SJSA1 (cell line): ENCODE measurements at places on chromosomes 5 and 9. TPM values are rescaled to one million over a fixed set of nuclear protein-coding genes. Genes with fewer than 3 reads are reported as not detected.
A peak's percentile ranks its signal among the peaks of the same experiment; 100 is the strongest.

- no peak for DNase-seq
Measured at GRCh38 chr5:129096382-129096991, 1.9 kb downstream of the ISOC1 start.

GRCh38 chr5:132865668-132866341 is 464 bp downstream of the GDF9 start:
- DNase-seq, result no peak

DNA sequence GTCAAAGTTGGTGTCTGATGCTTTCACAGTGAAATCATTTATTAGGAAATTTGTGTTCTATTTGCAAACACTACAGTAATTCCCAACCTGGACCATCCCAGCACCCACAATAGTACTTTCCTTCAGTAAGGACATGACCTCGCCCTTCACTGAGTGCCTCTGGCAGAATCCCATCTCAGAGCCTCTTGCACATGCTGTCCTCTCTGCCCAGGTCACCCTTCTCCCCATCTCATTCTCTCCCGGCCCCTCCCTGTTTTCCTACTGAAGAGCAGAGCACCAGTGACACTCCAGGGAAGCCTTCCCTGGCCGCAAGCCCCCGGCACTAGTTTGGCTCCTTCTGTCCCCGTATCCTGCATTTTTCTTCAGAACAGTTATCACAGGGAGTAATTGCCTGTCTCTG is 220.4 kb downstream of the MAPKAP1 start:
- no peak for DNase-seq

- DNase-seq, result no peak
Measured at GRCh38 chr5:122101636-122102285, 23.7 kb upstream of the LOX start.

DNA sequence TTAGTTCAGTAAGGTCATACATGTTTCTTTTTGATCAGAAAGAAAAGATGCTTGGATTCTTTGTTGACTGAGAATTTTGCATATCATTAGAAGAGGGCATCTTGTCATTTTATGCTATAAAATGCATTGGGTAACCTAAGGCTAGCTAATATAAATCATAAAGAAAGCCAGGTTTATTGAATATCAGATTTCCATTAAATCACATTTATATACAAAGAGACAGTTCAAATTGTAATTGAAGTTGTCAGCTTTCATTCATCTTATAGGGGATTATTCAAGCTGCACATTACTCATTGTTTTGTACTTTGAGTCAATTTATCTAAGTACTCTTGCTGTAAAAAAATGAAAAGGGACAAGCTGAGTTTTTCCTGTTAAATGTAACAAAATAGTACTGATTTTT is 259.1 kb upstream of the CDH12 start:
- no peak for DNase-seq

GRCh38 chr5:83388608-83389007 is 82.9 kb upstream of the VCAN start:
- peak; percentile 40 for DNase-seq

GRCh38 chr5:137751869-137752491 is 2.2 kb downstream of the HNRNPA0 start:
- DNase-seq, result peak; percentile 75

DNA sequence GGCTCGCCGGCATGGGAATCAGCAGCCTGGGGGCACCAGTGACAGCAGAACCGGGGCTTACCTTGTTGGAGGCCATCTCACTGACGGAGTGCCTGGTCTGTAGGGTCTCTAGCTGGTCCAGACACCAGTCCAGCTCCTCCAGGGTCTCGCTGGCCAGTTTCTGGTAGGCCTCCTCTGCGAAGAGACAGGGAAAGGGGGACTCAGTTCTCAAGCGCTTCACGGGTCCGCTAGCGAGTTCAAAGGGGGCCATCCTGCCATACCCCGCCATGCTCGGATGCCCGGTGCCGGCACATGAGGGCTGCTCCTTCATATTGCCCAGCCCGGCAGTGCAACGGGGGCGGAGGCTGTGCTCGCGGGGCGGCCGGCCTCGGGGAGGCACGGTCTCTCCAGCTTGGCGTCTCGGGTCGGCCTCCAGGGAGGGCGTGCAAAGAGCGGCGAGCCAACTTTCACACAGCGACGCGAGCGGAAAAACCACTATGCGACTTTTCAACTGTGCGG is 456.0 kb downstream of the RAB3C start:
- no peak for DNase-seq

DNA sequence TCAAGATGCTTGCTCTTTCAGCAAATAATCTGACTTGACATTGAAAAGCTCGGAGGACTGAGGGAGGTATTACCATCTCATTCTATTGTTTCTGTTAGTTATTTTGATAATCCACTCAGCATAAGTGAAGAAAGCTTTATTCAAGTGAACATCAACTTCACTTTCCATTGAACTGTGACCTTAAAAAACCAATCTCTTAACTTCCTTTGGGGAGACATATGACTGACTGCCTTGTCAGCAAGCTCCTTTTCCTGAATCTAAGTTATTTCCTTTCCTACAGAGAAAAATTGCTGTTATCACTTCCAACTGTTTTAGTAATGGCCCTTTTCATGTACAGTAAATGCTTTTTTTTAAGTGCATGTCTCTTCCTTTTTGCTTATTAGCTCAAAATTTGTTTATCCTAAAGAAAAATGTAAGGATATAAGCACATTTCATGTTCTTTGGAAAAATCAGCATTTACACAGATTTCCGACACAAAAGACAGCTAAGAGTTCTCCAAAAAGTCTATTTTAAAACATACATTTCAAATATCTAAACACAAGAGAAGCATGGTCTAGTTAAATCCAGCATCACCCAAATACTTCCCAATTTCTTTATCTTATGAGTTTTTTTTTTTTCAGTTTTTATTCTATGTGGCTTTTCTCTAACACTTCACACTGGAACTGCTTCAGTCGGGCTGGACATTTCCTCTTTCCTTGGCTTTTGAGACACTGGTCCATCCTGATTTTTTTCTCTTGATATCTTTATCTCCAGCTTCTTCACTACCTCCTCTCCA is 117.9 kb upstream of the DAB2 start:
- no peak for DNase-seq

DNA sequence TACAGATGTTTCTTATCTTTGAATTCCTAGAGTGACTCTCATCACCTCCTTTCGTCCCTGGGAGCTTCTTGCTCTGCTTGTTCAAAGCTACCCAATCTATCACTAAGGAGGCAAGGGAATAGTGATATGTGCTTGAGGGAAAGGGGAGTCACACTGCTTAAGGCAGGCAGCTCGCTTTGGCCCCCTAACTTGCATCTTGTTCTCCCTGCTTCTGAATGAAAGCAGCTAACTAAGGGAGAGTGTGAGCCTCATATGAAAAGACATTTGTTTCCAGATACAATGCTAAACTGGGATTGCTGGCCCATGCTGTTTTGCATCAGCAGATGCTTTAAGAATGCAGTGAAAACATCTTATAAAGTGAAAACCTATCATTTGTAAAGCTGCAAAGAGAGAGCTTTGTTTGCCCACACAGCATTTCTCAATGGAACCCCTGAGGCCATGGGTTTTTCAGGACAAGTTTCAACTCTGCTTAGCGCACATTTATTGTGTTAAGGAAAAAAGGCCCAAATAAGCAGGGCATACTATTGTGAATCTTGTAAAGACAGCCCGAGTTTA is 367.9 kb upstream of the ADAMTSL1 start:
- no peak for DNase-seq

GRCh38 chr5:124160265-124160664 is 586.2 kb downstream of the ZNF608 start:
- DNase-seq, result no peak

Gene TMEM232
- 2.1 TPM in 1 of 2 replicates, not detected in the other for total RNA-seq

Gene HAUS6
- total RNA-seq, result 13.5 and 14.0 TPM in 2 replicates

Gene TAS2R1
- not detected in 2 replicates for total RNA-seq

Gene ANGPTL2
- 3.3 and 3.8 TPM in 2 replicates for total RNA-seq

Gene SLCO4C1
- total RNA-seq, result not detected in 2 replicates

Gene GPR21
- total RNA-seq, result not detected in 2 replicates

Gene SLC34A3
- total RNA-seq, result not detected in 2 replicates

Gene TJP2
- total RNA-seq, result 15.0 and 25.8 TPM in 2 replicates

Gene SOHLH1
- total RNA-seq, result not detected in 2 replicates
